ENCODE measurements at places on chromosomes 4 and X. TPM values are rescaled to one million over a fixed set of nuclear protein-coding genes. Genes with fewer than 3 reads are reported as not detected.

GRCh38 chrX:20032201-20032600, 41.3 kb upstream of the BCLAF3 start:
- DNase-seq: no peak

The KLHL34 gene
- not detected for total RNA-seq

The GUCY1A1 gene
- total RNA-seq: 52.2 TPM

GRCh38 chrX:139446832-139447231, 83.7 kb upstream of the F9 start:
- DNase-seq: no peak

DNA sequence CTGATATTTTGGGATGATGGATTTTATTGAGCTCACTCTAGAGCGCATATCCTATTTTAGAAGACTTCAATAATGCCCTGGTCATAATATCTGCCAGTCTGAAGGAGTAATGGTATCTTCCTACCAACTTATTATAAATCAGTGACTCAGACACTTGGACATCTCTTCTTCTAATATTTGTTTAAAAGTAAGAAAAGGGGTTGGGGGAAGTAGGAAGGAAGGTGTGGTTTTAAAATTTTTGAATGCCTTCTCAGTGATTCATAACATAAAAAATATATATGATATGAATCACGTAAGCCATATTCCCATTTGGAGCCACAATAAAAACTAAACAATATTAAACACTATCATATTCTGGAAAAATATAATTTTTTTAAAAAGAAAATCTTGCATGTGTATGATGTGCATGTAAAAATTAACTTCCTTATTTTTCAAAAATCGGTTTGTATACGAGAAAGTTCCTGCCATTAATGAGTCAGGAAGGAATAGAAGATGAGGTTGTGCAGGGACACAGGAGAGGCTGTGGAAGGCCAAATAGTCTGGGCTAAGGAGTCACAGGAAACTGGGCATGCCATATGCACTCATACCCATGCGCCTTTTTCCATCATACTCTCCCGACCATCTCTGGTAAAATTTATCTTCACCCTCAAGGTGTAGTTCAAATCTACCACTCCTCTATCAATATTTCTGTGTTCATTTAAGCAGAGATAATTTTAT, 286.5 kb downstream of the EPHA5 start:
- no peak for DNase-seq

The PIGA gene
- 14.4 TPM for total RNA-seq

GRCh38 chrX:23436875-23437274, 102.2 kb downstream of the PTCHD1 start:
- DNase-seq: no peak

DNA sequence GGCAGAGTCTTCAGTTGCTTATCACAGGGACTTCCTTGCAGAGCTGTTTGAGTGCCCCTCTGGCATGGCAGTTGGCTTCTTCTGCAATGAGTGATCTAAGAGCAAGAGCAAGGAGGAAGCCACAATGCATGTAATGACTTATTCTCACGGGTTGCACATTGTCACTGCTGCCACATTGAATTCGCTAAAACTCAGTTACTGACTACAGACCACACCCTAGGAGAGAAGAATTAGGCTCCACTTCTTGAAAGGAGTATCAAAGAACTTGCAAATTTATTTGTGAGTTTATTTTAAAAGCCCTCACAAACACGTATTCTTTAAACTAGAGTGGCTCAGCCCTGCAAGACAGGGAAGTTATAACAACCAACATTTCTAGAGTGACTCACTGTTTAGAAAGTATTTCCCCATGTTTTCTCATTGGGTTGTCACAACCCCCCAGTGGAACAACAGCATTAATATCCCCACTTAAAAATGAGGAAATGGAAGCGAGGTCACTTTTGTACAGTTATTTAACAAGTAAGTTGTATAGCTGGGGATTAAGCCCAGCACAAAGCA, 32.4 kb upstream of the RBPJ start:
- DNase-seq: no peak

GRCh38 chrX:69255441-69256290, 90.4 kb upstream of the PJA1 start:
- no peak for DNase-seq

The PLK4 gene
- total RNA-seq: 14.1 TPM

GRCh38 chr4:54743562-54743961, 85.8 kb downstream of the KIT start:
- no peak for DNase-seq
